ENCODE measurements at places on chromosomes 7 and 10. TPM values are rescaled to one million over a fixed set of nuclear protein-coding genes. Genes with fewer than 3 reads are reported as not detected.

GRCh38 chr10:129330211-129330610 lies 136.8 kb upstream of the MGMT start:
- H3K4me3 ChIP-seq: no peak overlapping the region
- no peaks in the 10 kb centered on the region for H3K4me1 ChIP-seq
- DNase-seq: no peak
- H3K27ac ChIP-seq: no peak overlapping the region
- no peaks in the 10 kb centered on the region for H3K36me3 ChIP-seq

GRCh38 chr7:85630904-85631600 lies 444.2 kb upstream of the SEMA3D start:
- DNase-seq: no peak
- no peak overlapping the region for H3K27ac ChIP-seq
- H3K27me3 ChIP-seq: no peaks in the 10 kb centered on the region
- no peak overlapping the region for H3K4me3 ChIP-seq
- no peaks in the 10 kb centered on the region for H3K36me3 ChIP-seq

DNA sequence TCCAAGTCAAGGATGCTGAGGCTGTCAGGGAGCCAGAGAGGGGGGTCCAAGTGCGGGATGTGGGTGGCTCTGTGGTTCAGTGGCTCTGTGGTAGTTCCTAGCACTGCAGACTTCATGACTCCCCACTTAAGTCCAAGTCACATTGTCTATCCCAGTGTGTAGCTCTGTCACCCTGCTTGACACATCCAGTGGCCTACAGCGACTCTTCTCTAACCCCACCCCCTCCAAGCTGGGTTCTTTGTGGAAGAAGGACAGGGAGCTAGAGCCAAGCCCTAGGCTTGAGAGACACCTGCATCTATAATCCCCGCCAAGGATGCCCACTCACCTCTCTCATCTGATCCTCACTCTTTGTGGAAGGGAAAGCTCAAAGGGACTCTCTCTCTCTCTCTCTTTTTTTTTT lies 57.6 kb downstream of the ADCYAP1R1 start:
- DNase-seq: no peak
- no peaks in the 10 kb centered on the region for H3K4me1 ChIP-seq
- no peaks in the 10 kb centered on the region for H3K36me3 ChIP-seq
- H3K4me3 ChIP-seq: no peak overlapping the region
- H3K27me3 ChIP-seq: no peaks in the 10 kb centered on the region

Gene ETV1
- 3.1 TPM for total RNA-seq
